ENCODE measurements at places on chromosomes 3 and 15. TPM values are rescaled to one million over a fixed set of nuclear protein-coding genes. Genes with fewer than 3 reads are reported as not detected.

DPPA4 gene
- total RNA-seq: not detected

SCAANT1 gene
- not detected for total RNA-seq

B4GALT4 gene
- total RNA-seq: 56.8 TPM

C3orf20 gene
- total RNA-seq: 0.13 TPM

FILIP1L gene
- 32.1 TPM for total RNA-seq

CRTAP gene
- 390 TPM for total RNA-seq

DHX30 gene
- 64.3 TPM for total RNA-seq

RASGRF1 gene
- total RNA-seq: not detected

MEX3B gene
- 2.5 TPM for total RNA-seq

RPS17 gene
- 2,051 TPM for total RNA-seq

EXD1 gene
- not detected for total RNA-seq

ATRIP gene
- 7.0 TPM for total RNA-seq

CPNE9 gene
- total RNA-seq: not detected

MYRIP gene
- 4.2 TPM for total RNA-seq

ARGFX gene
- not detected for total RNA-seq

WDR49 gene
- 0.12 TPM for total RNA-seq

RBPMS2 gene
- total RNA-seq: under 0.01 TPM

PLA2G4E gene
- not detected for total RNA-seq

CLDN18 gene
- not detected for total RNA-seq

LYZL4 gene
- not detected for total RNA-seq

DNAJA4 gene
- 2.1 TPM for total RNA-seq

CHRNA7 gene
- total RNA-seq: 5.3 TPM

BUB1B gene
- 21.9 TPM for total RNA-seq

ZMYND10 gene
- 2.8 TPM for total RNA-seq

TRPM1 gene
- total RNA-seq: not detected

SMCO1 gene
- not detected for total RNA-seq

LIPC gene
- 1.5 TPM for total RNA-seq

DCBLD2 gene
- total RNA-seq: 127 TPM

GDPGP1 gene
- total RNA-seq: 8.3 TPM

CCK gene
- total RNA-seq: 0.19 TPM

TM6SF1 gene
- total RNA-seq: 0.50 TPM

ISG20 gene
- total RNA-seq: 10.5 TPM

ZCWPW2 gene
- 0.99 TPM for total RNA-seq

GUCA1C gene
- not detected for total RNA-seq

IQSEC1 gene
- 25.8 TPM for total RNA-seq

HTR3E gene
- total RNA-seq: not detected

TNIK gene
- 28.9 TPM for total RNA-seq

ABHD6 gene
- total RNA-seq: 8.5 TPM

ANKRD34C gene
- not detected for total RNA-seq

ANKUB1 gene
- total RNA-seq: not detected

ANKRD63 gene
- not detected for total RNA-seq

NMNAT3 gene
- 2.1 TPM for total RNA-seq

CADM2 gene
- not detected for total RNA-seq

WNT7A gene
- not detected for total RNA-seq

CSPG5 gene
- 0.25 TPM for total RNA-seq

SLC9A9 gene
- total RNA-seq: 9.5 TPM

GPR62 gene
- under 0.01 TPM for total RNA-seq

HTR3C gene
- total RNA-seq: not detected

RAD18 gene
- 8.6 TPM for total RNA-seq

KY gene
- 7.9 TPM for total RNA-seq

ETFA gene
- 140 TPM for total RNA-seq

GABRG3 gene
- total RNA-seq: not detected

All from aortic smooth muscle cell (primary cell).